ENCODE measurements at places on chromosomes 3 and 15.

DNA sequence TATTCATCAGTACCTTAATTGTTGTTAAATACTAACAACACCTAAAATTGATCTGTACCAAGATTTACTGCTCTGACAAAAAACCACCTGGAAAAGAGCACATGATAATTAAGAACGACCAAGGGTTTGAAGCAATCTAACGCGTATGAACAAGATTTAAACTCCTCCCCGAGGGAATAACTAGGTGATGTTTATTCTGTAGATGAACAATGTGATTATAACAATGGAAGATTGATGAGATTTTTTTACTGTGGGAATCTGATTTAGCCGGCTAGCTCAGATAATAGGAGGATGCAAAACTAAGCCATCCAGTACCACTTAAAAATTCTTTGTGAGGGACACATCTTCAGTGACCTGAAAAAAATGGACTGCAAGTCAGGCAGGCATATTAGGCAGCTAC lies 222.1 kb downstream of the FHIT start:
- DNase-seq, result no peak
- no peaks in the 10 kb centered on the region for H3K36me3 ChIP-seq
- no peaks in the 10 kb centered on the region for H3K27me3 ChIP-seq
- H3K27ac ChIP-seq, result no peak overlapping the region
- no peaks in the 10 kb centered on the region for H3K4me1 ChIP-seq

DNA sequence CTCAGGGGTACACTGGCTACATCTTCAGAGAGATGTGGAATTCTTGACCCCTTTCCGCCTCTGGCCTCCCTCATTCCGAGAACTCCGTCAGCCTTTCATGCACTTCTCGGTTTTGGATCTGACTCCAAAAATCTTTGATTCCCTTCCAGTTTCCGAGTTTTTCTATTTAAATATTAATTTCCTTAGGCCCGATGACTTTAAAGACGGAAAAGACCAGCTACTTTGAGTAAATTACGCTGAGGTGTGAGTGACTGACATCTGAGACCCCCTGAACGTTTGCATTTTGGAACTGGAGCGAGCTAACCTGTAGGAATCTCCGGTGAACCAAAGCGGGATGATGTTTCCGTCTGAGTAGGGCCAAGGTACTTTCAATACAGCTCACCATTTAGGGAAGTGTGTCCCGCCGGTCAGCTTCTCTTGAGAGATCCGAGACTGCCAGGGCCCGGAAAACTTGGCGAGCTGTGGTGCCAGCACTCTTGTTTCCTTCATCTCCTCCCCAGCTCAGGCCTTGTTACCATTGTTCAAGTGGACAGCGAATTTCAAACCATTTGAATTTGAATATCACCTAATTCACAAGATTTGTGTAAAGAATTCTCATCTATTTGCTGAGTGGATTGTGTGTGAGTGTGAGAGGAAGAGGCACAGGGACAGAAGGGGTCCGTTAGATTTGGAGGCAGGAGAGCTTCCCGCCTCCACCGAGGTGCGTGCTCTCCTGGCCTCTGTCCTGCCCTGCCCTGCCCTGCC lies 5.4 kb downstream of the SOX14 start:
- H3K36me3 ChIP-seq, result no peaks in the 10 kb centered on the region
- H3K27me3 ChIP-seq, result peaks cover 76% of the 10 kb centered on the region
- H3K27ac ChIP-seq, result no peak overlapping the region
- H3K4me3 ChIP-seq, result no peak overlapping the region
- H3K4me1 ChIP-seq, result no peaks in the 10 kb centered on the region
- DNase-seq, result no peak

GRCh38 chr3:346186-346585 lies 149.6 kb downstream of the CHL1 start:
- H3K27ac ChIP-seq, result no peak overlapping the region
- no peaks in the 10 kb centered on the region for H3K4me1 ChIP-seq
- H3K27me3 ChIP-seq, result no peaks in the 10 kb centered on the region
- no peak overlapping the region for H3K4me3 ChIP-seq
- no peak for DNase-seq

- peaks cover 64% of the 10 kb centered on the region for H3K4me1 ChIP-seq
- peak overlapping the region; percentile 30 for H3K4me3 ChIP-seq
- no peaks in the 10 kb centered on the region for H3K27me3 ChIP-seq
Observed at GRCh38 chr3:139533781-139534454, 5.6 kb downstream of the RBP1 start.

GRCh38 chr15:73879426-73879825 lies 6.1 kb downstream of the TBC1D21 start:
- no peaks in the 10 kb centered on the region for H3K36me3 ChIP-seq
- no peak overlapping the region for H3K4me3 ChIP-seq
- H3K27me3 ChIP-seq, result peaks cover 21% of the 10 kb centered on the region
- H3K27ac ChIP-seq, result no peak overlapping the region
- no peaks in the 10 kb centered on the region for H3K4me1 ChIP-seq

DNA sequence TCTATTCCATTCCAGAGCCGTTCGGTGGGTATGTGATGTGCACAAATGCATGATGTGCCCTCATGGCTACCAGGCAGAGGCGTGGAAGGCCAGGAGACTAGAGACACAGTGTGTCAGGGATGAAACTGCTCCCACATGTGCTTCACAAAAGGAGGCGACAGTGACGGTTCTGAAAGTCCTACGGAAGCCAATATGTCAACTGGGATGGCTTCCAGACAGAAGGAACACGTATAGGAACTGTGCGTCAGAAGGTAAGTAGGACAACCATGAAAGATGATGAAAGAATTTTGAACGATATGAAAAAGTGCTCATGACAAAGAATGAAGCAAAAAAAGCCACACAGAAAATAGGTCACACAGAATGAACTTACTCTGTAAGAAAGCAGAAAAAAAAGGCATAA lies 34.1 kb downstream of the GLB1 start:
- DNase-seq, result no peak
- H3K27ac ChIP-seq, result no peak overlapping the region
- no peak overlapping the region for H3K4me3 ChIP-seq

DNA sequence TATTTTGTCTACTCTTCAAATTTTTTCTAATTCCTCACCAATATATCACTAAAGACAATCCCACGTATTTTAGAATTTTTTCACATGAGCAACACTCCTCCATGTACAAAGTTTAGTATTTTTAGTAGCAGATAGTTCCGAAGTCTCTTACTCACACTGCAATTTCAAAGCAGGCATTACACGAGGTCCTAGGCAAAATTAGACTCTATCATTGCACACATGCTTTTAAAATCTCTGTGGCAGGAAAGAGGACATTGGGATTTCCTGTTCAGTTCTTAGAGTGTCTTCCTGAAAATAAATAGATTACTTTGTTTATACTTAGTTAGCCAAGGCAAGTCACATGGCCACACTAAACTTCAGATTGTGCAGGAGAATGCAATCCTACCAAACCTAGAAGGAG lies 847.7 kb downstream of the ROBO2 start:
- no peaks in the 10 kb centered on the region for H3K4me1 ChIP-seq
- no peaks in the 10 kb centered on the region for H3K36me3 ChIP-seq
- H3K4me3 ChIP-seq, result no peak overlapping the region
- no peaks in the 10 kb centered on the region for H3K27me3 ChIP-seq
- H3K27ac ChIP-seq, result no peak overlapping the region
- DNase-seq, result no peak

- H3K36me3 ChIP-seq, result no peaks in the 10 kb centered on the region
- no peak overlapping the region for H3K27ac ChIP-seq
- peak; percentile 49 for DNase-seq
- H3K4me3 ChIP-seq, result no peak overlapping the region
- H3K4me1 ChIP-seq, result peaks cover 14% of the 10 kb centered on the region
Observed at GRCh38 chr3:12138044-12138443, 20.7 kb downstream of the TIMP4 start.
